Purkinje cell (primary cell): ENCODE measurements at places on chromosomes 5 and 9. TPM values are rescaled to one million over a fixed set of nuclear protein-coding genes. Genes with fewer than 3 reads are reported as not detected.

Gene MATR3
- 239 and 277 TPM in 2 replicates for polyA plus RNA-seq

Gene CCDC187
- polyA plus RNA-seq = not detected in 2 replicates

Gene SPINK4
- polyA plus RNA-seq = not detected in 2 replicates

Gene F2RL1
- polyA plus RNA-seq = not detected in 2 replicates

Gene BHMT2
- not detected in 2 replicates for polyA plus RNA-seq

Gene TMC1
- 0.87 TPM in 1 of 2 replicates, not detected in the other for polyA plus RNA-seq
